ENCODE measurements at places on chromosomes 5 and 9. TPM values are rescaled to one million over a fixed set of nuclear protein-coding genes. Genes with fewer than 3 reads are reported as not detected.

DNA sequence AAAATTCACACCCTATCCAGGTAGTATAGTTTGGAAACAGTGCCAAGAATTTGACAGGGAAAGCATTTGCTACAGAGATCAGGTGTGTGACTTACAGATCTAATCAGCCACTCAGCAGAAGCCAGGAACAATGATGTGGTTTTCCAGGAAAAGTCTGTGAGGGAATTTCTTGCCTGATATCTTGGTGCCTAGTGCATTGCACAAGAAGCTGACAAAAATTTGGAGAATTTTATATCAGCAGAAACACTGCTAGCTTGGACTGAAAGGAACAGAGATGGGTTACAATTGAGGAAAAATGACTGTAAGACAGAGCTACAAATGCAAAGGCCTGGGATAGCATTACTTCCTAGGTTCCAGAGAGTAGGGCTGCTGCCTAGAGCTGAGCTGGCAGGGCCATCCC, 658.1 kb upstream of the CHD1 start:
- no peaks in the 10 kb centered on the region for H3K4me1 ChIP-seq
- H3K4me3 ChIP-seq, result no peak overlapping the region
- no peak overlapping the region for H3K27ac ChIP-seq
- no peaks in the 10 kb centered on the region for H3K36me3 ChIP-seq
- no peaks in the 10 kb centered on the region for H3K27me3 ChIP-seq
- DNase-seq, result no peak

Gene TRIP13
- total RNA-seq, result 1.0 TPM

GRCh38 chr5:91127456-91128081, 255.5 kb downstream of the ARRDC3 start:
- no peak overlapping the region for H3K4me3 ChIP-seq
- DNase-seq, result no peak
- peaks cover 29% of the 10 kb centered on the region for H3K4me1 ChIP-seq
- peak overlapping the region; percentile 46 for H3K27ac ChIP-seq
- H3K27me3 ChIP-seq, result no peaks in the 10 kb centered on the region

Gene PCDHGA1
- 0.53 TPM for total RNA-seq

GRCh38 chr5:173772384-173773059, 115.6 kb upstream of the CPEB4 start:
- no peak overlapping the region for H3K4me3 ChIP-seq
- no peaks in the 10 kb centered on the region for H3K27me3 ChIP-seq
- DNase-seq, result no peak
- H3K27ac ChIP-seq, result no peak overlapping the region
- no peaks in the 10 kb centered on the region for H3K36me3 ChIP-seq
- H3K4me1 ChIP-seq, result no peaks in the 10 kb centered on the region

Gene ALDOB
- 0.38 TPM for total RNA-seq

DNA sequence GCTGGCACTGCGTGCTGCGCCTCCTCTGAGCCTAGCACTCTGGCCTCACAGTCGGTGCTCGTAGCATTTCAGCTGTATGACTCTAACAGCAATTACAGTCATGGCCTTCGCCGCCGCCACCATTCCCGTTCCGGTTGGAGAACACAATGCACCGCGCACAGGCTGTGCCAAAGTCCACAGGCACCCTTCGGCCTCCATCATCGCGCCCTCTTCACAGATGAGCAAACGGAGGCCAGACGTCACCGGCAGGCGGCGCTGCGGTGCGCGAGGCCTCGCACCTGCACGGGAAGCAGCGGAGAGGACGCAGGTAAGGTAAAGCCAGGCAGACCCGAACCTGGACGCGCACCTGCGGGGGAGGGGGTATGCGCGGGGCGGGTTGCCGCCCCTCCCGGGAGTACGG, 128.9 kb downstream of the BARX1 start:
- no peak overlapping the region for H3K4me3 ChIP-seq
- H3K4me1 ChIP-seq, result peaks cover 21% of the 10 kb centered on the region
- peaks cover 34% of the 10 kb centered on the region for H3K27me3 ChIP-seq
- no peaks in the 10 kb centered on the region for H3K36me3 ChIP-seq

DNA sequence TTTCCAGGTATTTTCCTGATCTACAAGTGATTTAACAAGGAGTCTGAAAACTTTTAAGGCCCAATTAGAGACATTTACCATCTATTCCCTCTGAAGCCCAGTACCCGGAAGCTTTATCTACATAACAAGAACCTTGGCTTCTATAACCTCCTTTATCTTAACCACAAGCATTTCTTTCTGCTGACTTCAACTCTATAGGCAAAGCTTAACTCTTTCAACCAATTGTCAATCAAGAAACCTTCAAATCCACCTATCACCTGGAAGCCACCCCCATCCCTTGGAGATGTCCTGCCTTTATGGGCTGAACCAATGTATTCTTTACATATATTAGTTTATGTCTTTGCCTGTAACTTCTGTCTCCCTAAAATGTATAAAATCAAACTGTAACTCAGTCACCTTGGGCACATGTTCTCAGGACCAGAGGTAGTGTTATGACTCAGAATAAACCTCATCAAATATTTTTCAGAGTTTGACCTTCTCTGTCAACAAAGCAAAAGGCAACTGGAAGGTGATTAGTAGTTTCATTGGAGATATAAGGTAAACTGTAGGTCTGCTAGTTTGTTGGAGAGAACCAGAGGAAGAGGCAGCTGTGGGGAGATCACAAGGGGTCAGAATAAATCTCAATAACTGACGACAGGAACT, 13.0 kb upstream of the RIMOC1 start:
- no peak overlapping the region for H3K4me3 ChIP-seq
- H3K27ac ChIP-seq, result no peak overlapping the region
- no peaks in the 10 kb centered on the region for H3K27me3 ChIP-seq

DNA sequence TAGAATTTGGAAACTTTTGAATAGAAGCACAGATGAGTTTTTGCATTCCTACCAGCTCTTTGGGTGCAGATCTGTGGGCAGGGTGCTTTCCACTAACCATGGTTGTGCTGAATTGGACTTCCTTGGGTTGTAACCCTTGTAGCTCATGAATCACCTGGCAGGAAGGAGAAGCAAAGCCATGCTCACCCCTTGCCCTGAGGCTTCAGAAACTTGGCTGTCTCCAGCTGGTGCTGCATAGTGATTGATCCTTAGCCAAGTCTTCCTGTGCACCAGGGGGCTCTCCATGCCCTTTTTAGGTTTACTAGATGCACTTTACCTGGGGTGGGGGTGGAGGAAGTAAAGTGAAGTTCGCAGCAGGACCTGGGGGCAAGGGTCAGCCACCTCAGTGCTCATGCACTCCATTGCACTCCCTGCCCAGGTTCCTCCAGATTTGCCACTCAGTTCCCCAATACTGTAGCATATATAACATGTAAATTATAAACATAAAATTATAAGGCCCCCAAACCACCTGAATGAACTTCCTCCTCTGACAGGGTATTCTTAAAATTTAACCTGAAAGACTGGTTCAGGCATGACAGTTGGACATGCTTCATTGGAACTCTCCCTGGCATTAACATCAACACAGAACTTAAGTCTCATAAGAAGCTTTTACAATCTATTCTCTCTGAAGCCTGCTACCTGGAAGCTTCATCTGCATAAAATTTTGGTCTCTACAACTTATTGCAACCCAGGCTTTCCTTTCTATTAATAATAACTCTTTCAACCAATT, 25.8 kb upstream of the IFNA14 start:
- H3K36me3 ChIP-seq, result no peaks in the 10 kb centered on the region
- no peak for DNase-seq
- H3K4me3 ChIP-seq, result no peak overlapping the region
- H3K27ac ChIP-seq, result no peak overlapping the region

- DNase-seq, result no peak
- H3K27me3 ChIP-seq, result no peaks in the 10 kb centered on the region
- H3K4me3 ChIP-seq, result no peak overlapping the region
Observed at GRCh38 chr9:108153416-108153815, 663.8 kb upstream of the KLF4 start.

- no peaks in the 10 kb centered on the region for H3K4me1 ChIP-seq
- no peaks in the 10 kb centered on the region for H3K36me3 ChIP-seq
- no peak overlapping the region for H3K27ac ChIP-seq
- H3K4me3 ChIP-seq, result no peak overlapping the region
- H3K27me3 ChIP-seq, result no peaks in the 10 kb centered on the region
Observed at GRCh38 chr9:80066931-80067330, 495.2 kb downstream of the TLE4 start.

DNA sequence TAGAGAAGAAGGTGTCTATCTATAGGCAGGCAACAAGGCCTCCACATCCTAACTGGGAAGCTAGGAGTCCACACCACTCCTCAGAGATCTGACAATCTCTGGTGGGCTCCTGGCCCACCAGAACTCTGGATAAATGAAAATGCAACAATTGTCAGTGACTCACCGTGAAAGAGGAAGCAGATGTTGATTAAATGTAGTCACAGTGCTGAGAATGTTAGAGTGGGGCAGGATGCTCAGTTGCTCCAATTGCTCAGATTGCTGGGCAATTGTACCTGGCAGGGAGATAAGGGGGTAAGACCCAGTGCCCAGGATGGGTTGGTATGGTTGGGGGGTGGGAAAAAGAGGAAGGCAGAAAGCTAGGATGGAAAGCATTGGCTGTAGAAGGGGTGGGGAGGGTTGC, 4.3 kb downstream of the CCL19 start:
- no peak overlapping the region for H3K27ac ChIP-seq
- H3K4me1 ChIP-seq, result peaks cover 5% of the 10 kb centered on the region

Gene SIT1
- total RNA-seq, result 1.5 TPM

DNA sequence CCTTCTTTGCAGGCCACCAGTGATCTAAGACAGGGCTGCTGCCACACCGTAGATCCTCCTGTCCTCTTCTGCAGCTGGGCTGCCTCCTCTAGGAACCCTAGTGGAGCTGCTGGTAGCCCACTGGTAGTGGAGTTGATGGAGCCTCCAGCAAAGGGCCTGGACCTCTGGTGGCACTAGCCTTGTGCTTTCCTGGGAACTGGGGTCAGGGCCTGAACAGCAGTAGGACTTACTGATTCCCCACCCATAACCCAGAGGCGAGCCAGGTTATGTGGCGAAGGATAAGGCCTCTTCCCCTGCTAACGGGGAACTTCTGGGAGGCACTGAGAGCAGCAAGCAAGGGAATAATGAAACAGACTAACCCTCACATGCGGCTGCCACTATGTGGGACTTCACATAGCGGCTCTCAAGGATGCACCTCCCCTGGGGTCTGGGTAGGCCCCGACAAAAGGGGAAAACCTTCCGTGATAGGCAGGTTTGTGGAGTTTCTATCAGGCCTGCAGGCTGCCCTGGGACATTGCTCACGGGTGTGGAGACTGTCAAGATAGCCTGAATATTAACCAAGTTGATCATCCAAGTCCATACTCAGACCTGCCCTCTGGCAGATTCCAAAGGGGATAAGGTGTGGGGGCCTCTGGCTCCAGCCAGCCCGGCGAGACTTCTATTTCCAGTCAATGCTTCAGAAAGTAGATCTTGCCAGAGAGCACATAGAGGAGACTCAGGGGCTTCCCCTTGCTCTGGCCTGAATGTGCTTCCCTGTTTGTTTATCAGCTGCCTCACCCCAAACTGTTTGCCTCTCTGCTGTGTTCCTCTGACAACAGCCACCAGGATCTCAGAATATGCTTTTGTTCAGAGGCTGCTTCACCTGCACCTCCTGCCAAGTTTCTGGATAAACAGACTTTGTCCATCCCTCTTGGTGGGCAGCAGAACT, 7.4 kb downstream of the SLC22A4 start:
- no peaks in the 10 kb centered on the region for H3K36me3 ChIP-seq
- no peaks in the 10 kb centered on the region for H3K27me3 ChIP-seq
- no peak overlapping the region for H3K4me3 ChIP-seq
- DNase-seq, result no peak

DNA sequence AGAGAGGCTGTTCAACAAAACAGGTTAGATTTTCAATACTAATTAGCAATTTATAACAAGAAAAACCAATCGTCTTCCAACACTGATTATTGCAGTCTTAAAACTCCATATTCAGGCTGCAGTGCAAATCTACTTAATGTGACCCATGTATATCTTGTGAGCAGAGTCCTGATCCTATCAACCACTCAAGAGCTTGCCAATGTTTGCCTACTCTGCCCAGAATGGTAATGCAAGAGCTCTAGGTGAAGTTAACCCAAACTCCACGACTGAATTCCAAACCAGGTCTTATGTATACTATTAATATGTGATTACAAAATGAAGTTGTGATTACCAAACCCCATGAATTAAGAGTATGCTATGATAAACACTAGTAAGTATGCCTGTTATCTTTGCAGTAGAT, 17.1 kb downstream of the EFNA5 start:
- DNase-seq, result no peak
- no peak overlapping the region for H3K27ac ChIP-seq
- no peaks in the 10 kb centered on the region for H3K36me3 ChIP-seq

GRCh38 chr5:177982072-177982727, 13.8 kb downstream of the PROP1 start:
- H3K4me1 ChIP-seq, result no peaks in the 10 kb centered on the region
- no peak overlapping the region for H3K4me3 ChIP-seq
- peak; percentile 57 for DNase-seq
- no peaks in the 10 kb centered on the region for H3K36me3 ChIP-seq
- no peak overlapping the region for H3K27ac ChIP-seq
- peaks cover 62% of the 10 kb centered on the region for H3K27me3 ChIP-seq

Gene ORM2
- 3.1 TPM for total RNA-seq

DNA sequence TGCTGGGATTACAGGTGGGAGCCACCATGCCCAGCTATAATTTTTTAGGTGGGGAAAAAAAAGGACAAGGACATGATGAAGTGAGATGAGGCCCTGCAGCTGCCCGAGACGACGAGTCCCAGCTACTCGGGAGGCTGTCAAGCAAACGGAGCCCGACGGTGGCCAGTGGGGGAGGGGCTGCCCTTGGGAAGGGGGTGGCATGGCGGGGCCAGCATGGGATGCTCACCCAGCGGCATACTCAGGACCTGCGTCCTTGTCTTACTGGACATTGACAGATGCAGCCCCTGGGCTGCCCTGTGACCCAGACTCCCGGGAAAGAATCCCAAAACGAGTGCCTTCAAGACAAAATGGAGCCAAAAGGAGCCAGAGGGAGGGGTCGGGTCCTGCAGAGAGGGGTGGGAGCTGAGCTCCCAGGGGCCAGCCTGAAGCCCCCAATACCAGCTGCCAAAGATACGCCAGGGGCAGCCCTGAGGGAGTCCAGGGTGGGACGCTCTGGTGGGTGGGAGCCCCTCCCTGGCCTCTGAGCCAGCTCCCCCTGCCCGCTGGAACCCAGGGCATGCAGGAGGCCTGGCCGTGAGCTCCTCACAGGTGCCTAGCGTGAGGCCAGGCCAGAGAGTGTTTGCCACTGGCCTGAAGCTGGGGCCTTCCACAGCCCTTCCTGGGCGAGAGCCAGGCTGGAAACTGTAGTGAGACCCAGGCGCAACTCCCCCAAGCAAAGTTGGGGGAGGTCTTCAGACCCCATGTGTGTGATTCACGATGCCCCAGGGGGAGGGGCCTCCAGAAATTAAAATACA, 15.7 kb downstream of the CCDC187 start:
- peaks cover 5% of the 10 kb centered on the region for H3K4me1 ChIP-seq
- no peaks in the 10 kb centered on the region for H3K36me3 ChIP-seq
- H3K27ac ChIP-seq, result no peak overlapping the region
